ENCODE measurements at places on chromosomes 12 and 14.

- DNase-seq, result no peak
Measured at GRCh38 chr12:49366096-49366651, 1.1 kb upstream of the SPATS2 start.

DNA sequence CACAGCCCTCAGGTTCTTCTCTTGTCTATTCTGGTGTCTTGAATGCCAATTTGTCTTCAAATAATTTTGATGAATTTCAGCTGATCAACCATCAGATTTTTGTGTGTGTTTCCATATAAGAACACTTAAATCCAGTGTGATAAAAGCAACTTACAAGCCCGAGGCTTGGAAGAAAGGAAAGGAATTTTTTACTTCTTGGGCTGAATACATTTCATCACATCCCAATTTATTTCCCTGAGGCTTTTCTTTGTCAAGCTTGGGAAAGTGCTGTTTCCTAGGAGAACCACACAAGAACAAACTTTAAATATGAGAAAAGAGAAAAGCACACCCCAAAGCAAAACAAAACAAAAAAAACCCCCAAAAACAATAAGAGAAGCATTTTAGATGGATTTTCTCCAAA lies 26.6 kb downstream of the GPRC5D start:
- DNase-seq, result peak; percentile 40

GRCh38 chr14:52545584-52546317 lies 6.6 kb downstream of the TXNDC16 start:
- DNase-seq, result no peak

DNA sequence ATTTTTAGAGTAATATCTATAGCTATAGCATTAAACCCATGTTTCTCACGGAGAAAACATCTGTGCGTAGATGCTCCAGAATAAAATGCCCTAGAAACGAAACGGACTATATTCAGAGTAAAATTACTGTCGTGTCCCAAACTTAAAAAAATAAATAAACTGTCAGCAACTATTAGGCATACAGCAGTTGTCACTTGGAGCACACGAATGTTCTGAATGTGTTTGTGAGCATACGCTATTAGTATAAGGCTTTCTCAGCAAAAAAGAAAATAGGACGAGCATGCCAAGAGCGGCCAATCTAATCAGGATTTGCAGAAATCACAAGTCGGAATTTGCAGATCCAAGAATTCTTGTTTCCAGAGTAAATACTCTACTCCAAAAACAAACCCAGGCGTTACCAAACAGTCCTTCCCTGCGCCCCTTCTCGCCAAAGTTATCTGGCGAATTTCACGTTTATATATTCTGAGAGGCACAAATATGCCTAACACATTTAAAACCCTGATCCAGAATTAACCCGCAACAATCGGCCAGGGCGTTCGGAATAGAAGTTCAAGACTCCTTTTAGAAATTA lies 836 bp downstream of the PTPN21 start:
- DNase-seq, result peak; percentile 12

DNA sequence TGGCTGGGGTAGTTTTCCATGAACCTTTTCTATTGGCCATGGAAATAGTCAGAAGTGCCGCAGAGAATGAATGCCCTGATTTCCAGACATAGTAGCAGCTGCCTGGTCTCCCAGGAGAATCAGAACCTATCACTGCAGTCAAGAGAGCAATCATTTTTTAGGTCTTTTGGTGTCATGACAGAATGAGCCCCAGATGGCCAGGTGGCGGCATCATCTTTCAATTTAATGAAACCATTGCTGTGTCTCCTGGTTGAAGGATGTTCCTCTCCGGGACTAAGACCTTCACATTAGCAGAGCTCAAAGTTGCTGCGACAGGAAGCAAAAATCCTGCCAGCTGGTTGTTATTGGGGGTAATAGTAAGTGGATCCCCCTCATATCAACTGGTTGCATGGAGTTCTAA lies 18.8 kb downstream of the TNFAIP2 start:
- DNase-seq, result no peak

DNA sequence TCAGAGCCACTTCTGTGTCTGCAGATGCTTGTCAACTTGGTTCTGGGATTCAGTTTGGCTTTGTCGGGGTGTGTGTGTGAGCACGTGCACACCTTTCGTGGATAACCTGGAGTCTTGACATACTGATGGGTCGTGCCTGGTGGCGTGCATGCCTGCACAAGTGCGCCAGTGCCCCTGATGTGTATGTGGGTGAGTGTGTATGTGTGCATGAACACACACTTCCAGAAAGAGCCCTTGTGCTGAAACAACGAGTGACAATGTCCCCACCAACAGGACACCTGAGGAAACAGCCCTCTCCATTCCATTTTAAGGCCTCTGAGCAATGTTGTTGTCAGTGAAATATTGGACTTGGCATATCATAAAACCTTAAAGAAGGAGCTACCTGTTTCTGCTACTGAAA lies 53.9 kb downstream of the SMUG1 start:
- no peak for DNase-seq

DNA sequence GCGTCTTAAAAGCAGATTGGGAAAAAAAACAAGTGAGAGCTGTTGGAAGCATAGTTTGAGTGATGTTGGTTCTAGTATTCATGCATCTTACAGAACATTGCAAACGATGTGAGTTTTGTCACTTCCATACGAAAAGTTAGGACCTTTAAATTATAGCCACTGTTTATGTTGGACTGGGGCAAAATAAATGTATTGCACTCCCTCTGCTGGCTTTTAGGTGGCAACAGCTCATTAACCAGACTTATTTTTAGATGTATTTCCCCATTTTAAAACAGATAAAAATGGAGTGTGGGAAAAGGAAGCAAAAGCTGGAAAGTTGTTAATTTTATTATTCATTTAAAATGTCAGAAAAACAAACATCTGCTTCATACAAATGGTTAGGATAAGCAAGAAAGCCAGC lies 111.9 kb downstream of the LGR5 start:
- DNase-seq, result peak; percentile 22

DNA sequence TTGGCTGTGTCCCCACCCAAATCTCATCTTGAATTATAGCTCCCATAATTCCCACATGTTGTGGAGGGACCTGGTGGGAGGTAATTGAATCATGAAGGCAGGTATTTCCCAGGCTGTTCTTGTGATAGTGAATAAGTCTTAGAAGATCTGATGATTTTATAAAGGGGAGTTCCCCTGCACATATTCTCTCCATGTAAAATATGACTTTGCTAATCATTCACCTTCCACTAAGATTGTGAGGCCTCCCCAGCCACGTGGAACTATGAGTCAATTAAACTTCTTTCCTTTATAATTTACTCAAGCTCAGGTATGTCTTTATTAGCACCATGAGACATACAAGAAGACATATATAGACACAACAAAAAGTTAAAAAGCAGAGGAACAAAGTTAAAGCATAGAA lies 120.0 kb downstream of the CPNE8 start:
- DNase-seq, result no peak

GRCh38 chr14:105935384-105935783 lies 409.0 kb downstream of the TMEM121 start:
- no peak for DNase-seq

DNA sequence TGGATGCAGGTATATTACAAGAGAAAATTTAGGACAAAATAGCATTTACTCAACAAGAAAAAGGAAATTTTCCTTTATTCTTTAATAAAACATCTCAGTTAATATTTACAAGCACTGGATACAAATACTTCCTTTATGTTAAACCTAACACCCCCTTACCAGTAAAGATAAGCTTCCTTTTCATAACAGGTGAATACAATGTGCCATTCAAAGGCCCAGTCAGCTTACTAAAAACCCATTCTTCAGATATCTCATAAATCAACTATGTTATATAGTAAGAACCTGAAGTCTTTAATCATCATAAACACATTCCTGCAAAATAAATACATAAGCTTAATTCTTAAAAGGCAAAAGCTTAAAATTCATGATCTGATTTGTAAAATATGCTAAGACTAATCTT lies 52.6 kb downstream of the LRP6 start:
- no peak for DNase-seq

- DNase-seq, result no peak
Measured at GRCh38 chr12:108947097-108947496, 67.2 kb downstream of the DAO start.

- DNase-seq, result no peak
Measured at GRCh38 chr14:105458010-105458409, 16.6 kb upstream of the CRIP2 start.

- peak; percentile 8 for DNase-seq
Measured at GRCh38 chr14:90968025-90968424, 92.4 kb downstream of the RPS6KA5 start.

DNA sequence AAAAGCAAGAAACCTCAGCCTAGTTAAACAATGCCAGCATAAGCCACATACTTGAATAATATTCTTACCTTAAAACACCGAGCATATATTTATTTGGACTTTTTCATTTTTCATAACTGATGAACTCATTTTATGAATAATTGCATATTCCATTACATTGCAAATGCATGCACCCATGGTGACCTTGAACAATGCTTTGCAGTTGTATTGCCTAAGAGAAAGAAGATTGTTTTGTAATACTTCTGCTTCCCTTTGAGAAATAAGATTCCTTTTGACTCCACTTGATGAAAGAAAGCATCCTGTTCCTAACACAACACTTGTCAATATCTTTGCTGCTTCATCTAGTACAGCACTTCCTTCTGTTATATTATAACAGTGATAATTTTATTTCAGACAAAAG lies 1182.2 kb downstream of the FLRT2 start:
- DNase-seq, result no peak

GRCh38 chr14:103501921-103502669 lies 20.5 kb downstream of the CKB start:
- no peak for DNase-seq

DNA sequence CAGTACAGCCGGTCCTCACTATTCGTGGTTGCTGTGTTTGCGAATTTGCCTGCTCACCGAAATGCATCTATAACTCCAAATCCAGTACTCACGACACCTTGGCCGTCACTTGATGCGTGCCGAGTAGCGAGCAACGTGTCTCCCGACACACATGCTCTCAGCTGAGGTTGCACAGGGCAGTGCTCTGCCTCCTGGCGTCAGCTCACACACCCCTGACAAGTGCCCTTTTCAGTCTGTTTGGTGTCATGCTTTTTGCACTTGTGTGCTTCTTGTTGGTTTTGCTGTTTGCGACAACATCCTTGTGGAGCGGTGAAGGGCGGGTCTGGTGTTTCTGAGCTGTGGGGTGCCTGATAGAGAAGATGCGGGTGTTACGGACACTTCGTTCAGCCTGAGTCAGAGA lies 110.4 kb upstream of the RFLNA start:
- no peak for DNase-seq

- peak; percentile 9 for DNase-seq
Measured at GRCh38 chr14:42541535-42542001, 934.9 kb downstream of the LRFN5 start.

DNA sequence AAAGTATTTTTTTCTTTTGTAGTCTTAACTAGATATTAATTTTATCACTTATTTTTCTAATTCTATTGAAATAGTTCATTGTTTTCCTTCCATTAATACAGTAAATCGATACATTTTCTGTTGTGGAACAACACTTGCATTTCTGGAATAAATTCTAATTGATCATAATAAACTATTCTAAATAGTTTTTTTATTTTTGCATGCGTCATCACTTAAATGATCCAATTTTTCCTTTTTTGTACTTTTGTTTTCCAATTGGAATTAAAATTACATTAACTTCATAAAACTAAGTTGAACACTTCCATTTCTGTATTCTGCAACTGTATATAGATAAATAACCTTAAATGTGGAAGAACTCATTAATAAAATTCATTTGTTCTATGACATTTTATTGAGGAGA lies 202.5 kb downstream of the KCNC2 start:
- no peak for DNase-seq

DNA sequence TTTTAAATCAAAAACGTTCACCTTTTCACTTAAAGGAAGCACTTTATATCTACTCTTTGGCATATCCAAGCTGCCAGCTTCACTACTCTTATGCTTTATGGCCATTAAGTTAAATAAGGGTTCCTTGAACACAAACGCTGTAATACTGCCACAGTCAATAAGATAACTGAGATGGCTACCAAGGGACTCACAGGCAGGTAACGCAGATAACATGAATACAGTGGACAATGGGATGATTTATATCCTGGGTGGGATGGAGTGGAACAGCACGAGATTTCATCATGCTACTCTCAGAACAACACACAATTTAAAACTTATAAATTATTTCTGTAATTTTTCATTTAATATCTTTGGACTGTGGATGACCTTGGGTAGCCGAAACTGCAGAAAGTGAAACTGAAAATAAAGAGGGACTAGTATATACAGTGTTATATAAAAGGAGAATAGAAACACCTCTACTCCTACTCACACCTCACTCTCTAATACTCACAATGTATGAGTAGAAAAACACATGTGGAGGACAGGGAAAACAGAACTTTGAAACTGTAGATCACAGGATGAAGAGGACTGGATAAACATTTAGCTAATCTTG lies 367.3 kb downstream of the C12orf50 start:
- DNase-seq, result peak; percentile 31

DNA sequence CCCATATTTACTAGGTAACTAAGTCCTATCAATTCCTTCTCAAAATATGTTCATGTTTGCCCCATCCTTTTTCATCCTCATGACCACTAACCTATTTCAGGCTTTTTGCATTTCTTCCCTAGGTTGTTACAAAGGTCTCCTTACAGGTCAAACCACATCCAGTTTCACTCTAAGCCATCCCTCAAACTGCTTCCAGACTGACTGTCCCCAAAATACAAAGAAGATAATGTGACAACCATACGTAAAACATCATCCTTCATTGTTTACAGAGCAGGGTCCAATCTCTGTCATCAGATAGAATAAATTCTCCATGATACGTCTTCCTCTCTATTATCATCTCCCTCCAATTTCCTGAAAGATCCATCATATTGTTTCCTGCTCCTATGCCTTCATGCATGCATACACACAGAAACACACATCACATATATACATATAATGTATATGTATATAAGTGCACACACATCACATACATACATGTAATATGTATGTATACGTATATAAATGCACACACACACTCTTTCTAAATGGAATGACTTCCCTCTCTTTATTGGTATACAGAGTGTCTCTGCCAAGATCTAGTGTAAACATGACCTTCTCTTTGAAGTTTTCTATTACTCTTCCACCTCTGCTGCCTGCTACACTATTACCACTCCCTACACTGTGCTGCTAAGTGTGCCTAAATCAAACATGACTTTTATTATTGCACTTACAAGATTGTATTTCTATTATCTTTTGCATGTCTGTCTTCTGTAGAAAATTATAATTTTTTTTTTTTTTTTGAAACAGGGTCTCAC lies 30.7 kb upstream of the EPS8 start:
- no peak for DNase-seq

GRCh38 chr12:54593135-54593534 lies 4.7 kb upstream of the PPP1R1A start:
- DNase-seq, result no peak

GRCh38 chr12:5904969-5905368 lies 40.1 kb downstream of the ANO2 start:
- DNase-seq, result no peak

- DNase-seq, result no peak
Measured at GRCh38 chr12:12230275-12230674, 36.6 kb downstream of the LRP6 start.

- no peak for DNase-seq
Measured at GRCh38 chr14:51334566-51334965, 94.5 kb downstream of the TMX1 start.

GRCh38 chr12:79433465-79434072 lies 257.2 kb downstream of the PAWR start:
- no peak for DNase-seq

All from M059J (cell line).